ENCODE measurements at places on chromosomes 2 and 18.

- DNase-seq = no peak
These were observed 73.4 kb downstream of the RAPH1 start for GRCh38 chr2:203461746-203462145.

GRCh38 chr2:191625446-191625845, 52.5 kb upstream of the NABP1 start:
- DNase-seq = no peak

DNA sequence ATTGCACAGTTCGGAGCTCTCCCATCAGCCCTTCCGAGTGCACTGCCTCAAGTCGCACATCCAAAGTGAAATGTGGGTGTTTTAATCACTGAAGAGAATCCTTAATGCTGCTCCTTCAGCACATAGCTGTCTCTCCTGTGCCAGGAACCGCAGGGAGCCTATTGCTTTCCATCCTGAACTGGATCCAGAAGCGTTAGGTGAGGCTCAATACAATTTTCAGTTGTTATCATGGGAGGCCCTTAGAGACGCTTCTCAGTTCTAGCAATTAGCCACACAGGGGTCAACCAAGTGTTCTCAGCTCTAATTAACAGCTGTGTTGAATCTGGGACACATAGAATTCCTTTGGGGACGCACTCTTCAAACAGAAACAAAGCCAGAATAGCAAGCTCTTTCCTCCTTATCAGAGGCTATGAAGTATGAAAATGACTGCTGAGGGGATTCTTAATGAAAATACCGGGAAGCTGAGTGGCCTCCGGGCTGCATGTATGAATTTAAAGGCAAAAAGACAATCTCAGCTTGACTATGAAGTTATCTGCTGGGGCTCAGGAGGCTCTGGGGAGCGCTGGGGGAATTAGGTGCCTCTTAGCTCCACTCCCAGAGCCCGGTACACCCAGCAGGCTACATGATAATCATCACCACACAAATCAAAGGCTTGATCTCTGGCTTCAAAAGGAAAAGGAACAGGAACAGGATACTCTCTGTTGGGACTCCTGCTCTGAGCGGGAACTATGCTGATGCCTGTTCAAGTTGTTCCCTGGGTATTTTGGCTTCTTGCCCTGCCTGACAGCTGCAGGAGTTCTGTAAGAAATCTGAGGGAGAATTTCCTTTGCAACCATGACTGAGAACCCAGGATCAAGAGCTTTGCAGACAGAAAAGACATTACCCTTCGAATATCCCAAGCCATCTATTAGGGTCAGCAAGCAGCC, 55.4 kb upstream of the NCOA1 start:
- peak; percentile 68 for DNase-seq

DNA sequence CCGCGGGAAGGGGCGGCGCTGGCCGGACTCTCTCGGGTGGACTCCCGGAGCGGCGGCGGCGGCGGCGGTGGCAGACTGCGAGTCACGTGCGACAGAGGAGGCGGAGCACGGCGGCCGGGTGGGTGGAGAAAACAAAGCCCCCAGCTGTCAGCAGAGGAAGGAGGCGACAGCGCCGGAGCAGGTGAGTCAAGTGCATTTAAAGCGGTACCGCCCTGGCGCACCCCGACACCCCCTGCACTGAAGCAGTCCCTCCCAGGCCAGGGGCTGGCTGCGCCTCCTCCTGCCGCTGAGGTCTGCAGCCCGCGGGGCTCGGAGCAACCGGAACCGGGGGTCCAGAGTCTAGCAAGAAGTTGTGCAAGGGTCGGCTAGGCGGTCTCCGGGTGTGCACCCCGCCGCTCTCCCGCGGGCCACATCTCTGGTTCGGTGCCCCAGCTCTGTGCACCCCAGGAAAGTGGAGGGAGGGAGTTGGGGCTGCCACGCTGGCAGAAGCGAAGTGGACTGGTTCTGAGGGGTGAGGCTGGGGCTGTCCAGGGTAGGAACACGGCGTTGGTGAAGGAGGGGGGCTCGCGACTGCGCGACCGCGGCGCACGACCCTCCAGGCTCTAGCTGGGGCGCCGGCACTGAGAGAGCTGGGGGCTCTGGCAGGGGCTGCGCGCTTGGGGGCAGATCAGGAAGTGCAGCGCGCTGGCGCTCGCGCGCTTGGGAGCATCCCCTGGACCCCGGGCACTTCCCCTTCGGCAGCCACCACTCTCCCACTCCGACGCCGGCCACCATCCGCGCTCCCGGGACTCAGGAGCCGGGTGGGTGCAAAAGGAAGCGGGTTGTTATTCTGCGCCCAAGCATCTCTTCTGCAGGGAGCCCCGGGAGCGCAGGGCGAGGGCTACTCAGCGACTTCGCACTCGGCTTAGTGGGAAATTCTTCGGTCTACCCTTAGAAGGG, 64.0 kb upstream of the MAPRE2 start:
- DNase-seq = no peak

DNA sequence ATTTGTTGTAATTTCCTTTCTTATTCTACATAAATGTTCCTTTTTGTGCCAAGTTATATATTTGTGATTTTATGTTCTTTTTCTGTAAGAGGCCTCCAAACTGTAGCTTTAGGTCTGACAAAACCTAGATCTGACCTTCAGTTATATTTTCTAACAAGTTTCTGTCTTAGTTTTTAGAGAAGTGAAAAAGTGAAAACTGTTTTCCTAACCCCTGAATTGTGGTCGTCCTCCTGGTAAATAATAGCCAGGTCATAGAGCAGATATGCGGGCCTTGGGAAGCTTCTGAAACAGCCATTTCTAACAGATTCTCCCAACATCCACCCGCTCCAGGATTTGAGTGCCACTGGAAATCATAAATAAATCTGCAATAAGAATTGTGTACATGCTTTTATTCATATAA, 398.4 kb upstream of the CWC22 start:
- DNase-seq = no peak

All from astrocyte of the cerebellum (primary cell).